ENCODE measurements at places on chromosomes 12 and 14.

DNA sequence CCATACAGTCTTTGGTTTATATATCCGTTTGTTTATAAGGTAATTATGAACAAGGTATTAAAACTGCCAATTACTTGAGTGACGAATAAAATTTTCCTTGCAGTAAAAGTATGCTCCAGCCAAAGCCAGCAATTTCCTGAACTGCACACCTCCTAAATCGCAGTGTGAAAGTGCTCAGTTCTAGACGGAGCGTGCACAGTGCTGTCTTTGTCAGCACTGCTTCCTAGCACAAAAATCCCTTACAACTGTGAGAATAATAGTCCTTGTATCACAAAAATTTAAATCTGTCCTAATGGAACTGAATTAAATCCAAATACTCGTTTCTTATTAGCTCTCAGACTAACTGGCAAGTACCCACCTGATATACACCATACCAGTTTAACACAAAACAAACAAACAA is 26.3 kb downstream of the LRIG3 start:
- H3K36me3 ChIP-seq = no peaks in the 10 kb centered on the region
- DNase-seq = no peak
- no peak overlapping the region for H3K4me3 ChIP-seq
- H3K4me1 ChIP-seq = peaks cover 70% of the 10 kb centered on the region

GRCh38 chr14:44895716-44896115 is 66.0 kb downstream of the KLHL28 start:
- no peaks in the 10 kb centered on the region for H3K36me3 ChIP-seq
- H3K4me3 ChIP-seq = no peak overlapping the region
- no peak overlapping the region for H3K27ac ChIP-seq
- no peaks in the 10 kb centered on the region for H3K27me3 ChIP-seq
- no peaks in the 10 kb centered on the region for H3K4me1 ChIP-seq

- H3K4me3 ChIP-seq = no peak overlapping the region
- no peaks in the 10 kb centered on the region for H3K4me1 ChIP-seq
- no peaks in the 10 kb centered on the region for H3K36me3 ChIP-seq
- no peak for DNase-seq
- no peak overlapping the region for H3K27ac ChIP-seq
Observed at GRCh38 chr12:49811961-49812401, 16.2 kb downstream of the NCKAP5L start.

DNA sequence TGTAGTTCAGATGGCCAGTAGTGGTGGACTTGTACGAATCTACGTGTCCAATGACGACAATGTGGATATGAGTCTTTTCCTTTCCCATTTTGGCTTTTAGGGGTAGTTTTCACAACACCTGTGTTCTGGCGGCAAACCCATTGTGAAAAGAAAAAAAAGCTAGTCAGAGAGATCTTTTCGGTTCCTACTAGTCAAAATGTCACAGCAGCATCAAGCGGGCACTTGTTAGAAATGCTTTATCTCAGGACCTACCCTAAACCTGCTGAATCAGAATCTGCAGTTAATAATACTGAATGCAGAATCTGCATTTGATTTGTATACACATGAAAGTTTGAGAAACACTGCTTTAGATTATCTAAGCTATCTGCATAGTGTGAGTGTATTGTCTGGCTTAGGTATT is 18.3 kb downstream of the AEBP2 start:
- no peak for DNase-seq
- no peaks in the 10 kb centered on the region for H3K27me3 ChIP-seq
- no peak overlapping the region for H3K4me3 ChIP-seq
- H3K27ac ChIP-seq = no peak overlapping the region
- H3K4me1 ChIP-seq = peaks cover 4% of the 10 kb centered on the region

DNA sequence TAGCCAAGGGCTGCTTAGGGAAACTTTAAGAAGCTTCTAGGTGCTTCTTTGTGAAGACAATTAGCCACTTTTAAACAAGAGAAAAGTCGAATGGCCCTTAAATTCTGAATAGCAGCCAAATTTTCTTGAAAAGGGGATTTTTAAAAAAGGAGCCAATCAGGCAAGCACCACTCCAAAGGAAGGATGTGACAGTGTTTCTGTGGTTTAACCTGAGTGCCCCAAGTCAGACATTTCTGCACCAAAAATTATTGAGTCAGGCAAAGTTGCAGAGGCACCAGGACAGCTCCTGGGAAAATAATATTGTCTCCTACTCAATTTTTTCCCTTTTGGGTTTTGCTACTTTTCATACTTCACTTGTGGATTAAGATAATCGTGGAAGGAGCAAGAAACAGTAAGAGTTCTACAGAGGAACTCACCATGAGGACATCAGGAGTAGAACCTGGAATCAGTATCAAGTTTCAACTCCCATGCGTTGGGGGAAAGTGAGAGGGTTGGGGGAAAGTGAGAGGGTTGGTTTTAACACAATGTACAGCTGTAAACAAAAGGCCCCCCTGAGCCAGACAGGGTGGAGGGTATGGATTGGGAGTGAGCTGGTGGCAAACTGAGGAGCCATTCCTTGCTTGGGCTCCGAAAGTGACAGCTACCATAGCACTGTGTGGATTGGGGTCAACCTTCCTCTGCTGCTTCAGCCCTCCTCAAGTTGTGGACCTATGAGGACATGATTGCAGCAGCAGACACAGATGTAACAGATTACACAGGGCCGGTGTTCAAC is 90.8 kb downstream of the SLC38A1 start:
- no peaks in the 10 kb centered on the region for H3K36me3 ChIP-seq
- H3K27ac ChIP-seq = no peak overlapping the region

GRCh38 chr14:54599966-54600716 is 33.2 kb downstream of the SAMD4A start:
- no peaks in the 10 kb centered on the region for H3K27me3 ChIP-seq
- DNase-seq = no peak
- no peak overlapping the region for H3K4me3 ChIP-seq

- H3K36me3 ChIP-seq = no peaks in the 10 kb centered on the region
- peaks cover 42% of the 10 kb centered on the region for H3K4me1 ChIP-seq
- H3K4me3 ChIP-seq = no peak overlapping the region
- peak; percentile 97 for DNase-seq
- H3K27ac ChIP-seq = peak overlapping the region; percentile 100
- H3K27me3 ChIP-seq = no peaks in the 10 kb centered on the region
Observed at GRCh38 chr12:52147367-52147963, 44.3 kb downstream of the KRT80 start.

GRCh38 chr14:65333943-65334687 is 78.4 kb upstream of the FUT8 start:
- no peaks in the 10 kb centered on the region for H3K36me3 ChIP-seq
- H3K4me1 ChIP-seq = peaks cover 20% of the 10 kb centered on the region
- peak; percentile 11 for DNase-seq
- no peak overlapping the region for H3K4me3 ChIP-seq
- no peak overlapping the region for H3K27ac ChIP-seq

DNA sequence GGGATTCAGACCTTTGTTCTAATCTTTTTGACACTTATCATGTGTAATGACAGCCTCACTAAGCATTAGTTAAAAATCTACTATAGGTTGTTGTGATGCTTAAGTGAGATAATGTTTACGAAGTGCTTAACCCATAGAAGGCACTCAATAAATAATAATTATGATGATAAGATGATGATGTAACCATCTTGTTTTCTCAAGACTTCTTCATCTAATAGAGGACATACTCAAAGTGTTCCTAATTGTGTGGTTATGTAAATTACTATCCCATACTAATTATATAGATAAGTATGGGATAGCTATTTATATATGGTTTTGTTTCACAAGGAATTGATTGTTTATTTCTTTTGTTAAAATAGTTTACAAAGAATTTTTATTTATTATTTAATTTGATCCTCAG is 76.9 kb downstream of the MIPOL1 start:
- no peaks in the 10 kb centered on the region for H3K4me1 ChIP-seq
- no peak for DNase-seq
- H3K27ac ChIP-seq = no peak overlapping the region
- H3K27me3 ChIP-seq = no peaks in the 10 kb centered on the region

GRCh38 chr12:84136862-84137367 is 775.7 kb downstream of the SLC6A15 start:
- no peak overlapping the region for H3K27ac ChIP-seq
- H3K4me1 ChIP-seq = no peaks in the 10 kb centered on the region
- DNase-seq = no peak
- H3K36me3 ChIP-seq = no peaks in the 10 kb centered on the region
- no peak overlapping the region for H3K4me3 ChIP-seq
- no peaks in the 10 kb centered on the region for H3K27me3 ChIP-seq

- no peak for DNase-seq
- H3K27me3 ChIP-seq = no peaks in the 10 kb centered on the region
- H3K36me3 ChIP-seq = no peaks in the 10 kb centered on the region
- no peak overlapping the region for H3K4me3 ChIP-seq
- no peak overlapping the region for H3K27ac ChIP-seq
- H3K4me1 ChIP-seq = no peaks in the 10 kb centered on the region
Observed at GRCh38 chr12:53791735-53792326, 40.1 kb upstream of the CISTR start.

- no peak overlapping the region for H3K4me3 ChIP-seq
- peaks cover 9% of the 10 kb centered on the region for H3K4me1 ChIP-seq
- no peaks in the 10 kb centered on the region for H3K27me3 ChIP-seq
Observed at GRCh38 chr14:54515670-54516069, 6.0 kb downstream of the CGRRF1 start.

DNA sequence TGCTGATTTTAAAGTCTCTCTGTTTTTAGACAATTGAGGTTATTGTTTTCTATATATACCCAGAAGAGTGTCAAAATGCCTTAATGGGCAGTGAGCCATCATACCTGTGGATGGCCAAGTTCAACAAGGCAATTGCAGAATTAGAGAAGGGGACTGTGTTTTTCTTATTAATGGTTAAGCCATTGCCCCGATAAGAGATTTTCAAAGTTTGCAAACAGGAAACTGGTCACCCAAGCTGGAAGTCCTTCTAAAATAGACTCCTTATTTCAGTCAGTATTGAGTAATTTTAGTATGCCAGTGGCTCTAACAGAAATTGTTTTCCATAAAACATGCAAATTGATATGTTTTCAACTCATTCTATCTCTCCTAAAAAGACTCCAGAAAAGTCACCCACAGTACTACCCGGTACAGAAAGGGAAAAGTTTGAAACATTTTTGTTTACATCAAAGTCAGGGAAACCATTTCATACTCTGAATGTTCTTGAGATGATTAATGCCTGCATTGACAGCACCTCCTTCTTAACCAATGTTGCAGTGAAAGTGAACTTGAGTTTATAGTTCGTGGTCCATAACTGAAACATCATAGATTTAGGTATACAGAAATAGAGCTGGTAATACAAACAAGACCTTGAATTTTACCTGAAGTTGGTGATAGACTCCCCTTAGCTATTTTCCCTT is 191.1 kb downstream of the TMX1 start:
- no peaks in the 10 kb centered on the region for H3K4me1 ChIP-seq
- H3K36me3 ChIP-seq = no peaks in the 10 kb centered on the region
- H3K27ac ChIP-seq = no peak overlapping the region
- no peak overlapping the region for H3K4me3 ChIP-seq

GRCh38 chr12:12098691-12099015 is 27.9 kb downstream of the BCL2L14 start:
- H3K36me3 ChIP-seq = no peaks in the 10 kb centered on the region
- H3K27ac ChIP-seq = no peak overlapping the region
- DNase-seq = no peak
- no peaks in the 10 kb centered on the region for H3K27me3 ChIP-seq

- no peaks in the 10 kb centered on the region for H3K27me3 ChIP-seq
- H3K36me3 ChIP-seq = no peaks in the 10 kb centered on the region
- H3K4me1 ChIP-seq = no peaks in the 10 kb centered on the region
- no peak overlapping the region for H3K27ac ChIP-seq
Observed at GRCh38 chr12:101850199-101850598, 19.4 kb upstream of the GNPTAB start.

GRCh38 chr14:65920996-65921395 is 508.5 kb downstream of the FUT8 start:
- H3K27me3 ChIP-seq = no peaks in the 10 kb centered on the region
- DNase-seq = no peak
- H3K27ac ChIP-seq = no peak overlapping the region
- H3K36me3 ChIP-seq = no peaks in the 10 kb centered on the region
- H3K4me3 ChIP-seq = no peak overlapping the region

DNA sequence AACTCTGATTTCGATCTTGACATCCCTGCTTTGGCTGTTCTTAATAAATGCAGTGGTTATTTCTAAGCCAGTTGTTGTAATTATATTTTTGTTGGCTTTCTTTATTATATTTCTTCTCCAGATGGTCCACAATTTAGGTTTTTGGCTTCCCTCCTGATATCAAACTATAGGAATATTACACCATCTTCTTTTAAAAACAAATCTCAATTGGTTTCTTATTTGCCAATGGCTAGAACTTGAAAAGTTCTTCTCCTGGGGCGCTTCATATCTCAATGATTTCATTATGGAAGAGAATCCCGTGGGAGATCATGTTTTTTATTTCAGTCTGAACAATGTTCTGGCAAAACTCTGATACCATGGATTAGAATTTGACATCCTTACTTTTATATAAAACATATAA is 292.3 kb downstream of the FLRT2 start:
- H3K36me3 ChIP-seq = no peaks in the 10 kb centered on the region
- no peaks in the 10 kb centered on the region for H3K4me1 ChIP-seq
- no peak overlapping the region for H3K4me3 ChIP-seq
- H3K27ac ChIP-seq = no peak overlapping the region
- DNase-seq = no peak

GRCh38 chr14:54343272-54344121 is 53.3 kb upstream of the CDKN3 start:
- DNase-seq = no peak
- no peak overlapping the region for H3K27ac ChIP-seq
- no peaks in the 10 kb centered on the region for H3K27me3 ChIP-seq

GRCh38 chr12:894226-894625 is 55.3 kb downstream of the RAD52 start:
- H3K27me3 ChIP-seq = no peaks in the 10 kb centered on the region
- H3K4me3 ChIP-seq = no peak overlapping the region
- no peaks in the 10 kb centered on the region for H3K4me1 ChIP-seq
- H3K27ac ChIP-seq = no peak overlapping the region

DNA sequence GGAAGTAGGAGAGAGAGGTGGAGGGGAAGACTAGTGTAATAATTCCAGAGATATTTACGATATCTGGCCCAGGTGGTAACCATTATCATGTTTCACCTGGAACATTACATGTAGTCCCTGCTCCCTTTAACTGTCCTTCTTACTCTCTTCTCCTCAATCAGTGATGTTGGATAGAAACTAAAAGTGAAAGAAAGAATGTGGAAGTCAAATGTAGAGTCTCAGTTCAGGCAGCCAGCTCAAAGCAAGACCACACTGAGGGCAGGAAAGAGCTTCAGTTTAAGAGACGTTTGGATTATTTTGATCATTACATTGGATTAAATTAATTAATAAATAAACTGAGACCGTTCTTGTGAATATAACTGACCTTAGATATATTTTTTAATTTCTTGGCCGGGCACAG is 594.4 kb downstream of the FLRT2 start:
- H3K36me3 ChIP-seq = no peaks in the 10 kb centered on the region
- no peaks in the 10 kb centered on the region for H3K27me3 ChIP-seq
- H3K27ac ChIP-seq = no peak overlapping the region
- H3K4me1 ChIP-seq = no peaks in the 10 kb centered on the region
- no peak for DNase-seq

GRCh38 chr12:116092162-116092561 is 185.3 kb downstream of the MED13L start:
- H3K27ac ChIP-seq = no peak overlapping the region
- H3K4me1 ChIP-seq = peaks cover 8% of the 10 kb centered on the region
- no peak for DNase-seq
